Uterine smooth muscle cell (primary cell): ENCODE measurements at places on chromosomes 3 and 15. TPM values are rescaled to one million over a fixed set of nuclear protein-coding genes. Genes with fewer than 3 reads are reported as not detected.

NANOGP8 gene
- not detected in 2 replicates for total RNA-seq

OR5H6 gene
- total RNA-seq, result not detected in 2 replicates

CAMP gene
- total RNA-seq, result not detected in 2 replicates

TEX55 gene
- not detected in 2 replicates for total RNA-seq

GABRR3 gene
- not detected in 2 replicates for total RNA-seq

PLSCR5 gene
- total RNA-seq, result not detected in 2 replicates

TTLL13 gene
- 0.12 TPM in 1 of 2 replicates, not detected in the other for total RNA-seq

SCAMP5 gene
- 0.44 and 2.0 TPM in 2 replicates for total RNA-seq

ARPC4 gene
- 196 and 267 TPM in 2 replicates for total RNA-seq

FRG2C gene
- not detected in 2 replicates for total RNA-seq

TKT gene
- total RNA-seq, result 472 and 843 TPM in 2 replicates

FGF7 gene
- 264 and 355 TPM in 2 replicates for total RNA-seq

CPNE9 gene
- not detected in 2 replicates for total RNA-seq

NEO1 gene
- total RNA-seq, result 12.5 and 14.6 TPM in 2 replicates

CCR8 gene
- total RNA-seq, result not detected in 2 replicates

ADGRG7 gene
- 1.1 and 49.1 TPM in 2 replicates for total RNA-seq

MEX3B gene
- total RNA-seq, result 2.2 and 6.4 TPM in 2 replicates

RPN1 gene
- total RNA-seq, result 511 and 624 TPM in 2 replicates
